ENCODE measurements at places on chromosomes 4 and X.

DNA sequence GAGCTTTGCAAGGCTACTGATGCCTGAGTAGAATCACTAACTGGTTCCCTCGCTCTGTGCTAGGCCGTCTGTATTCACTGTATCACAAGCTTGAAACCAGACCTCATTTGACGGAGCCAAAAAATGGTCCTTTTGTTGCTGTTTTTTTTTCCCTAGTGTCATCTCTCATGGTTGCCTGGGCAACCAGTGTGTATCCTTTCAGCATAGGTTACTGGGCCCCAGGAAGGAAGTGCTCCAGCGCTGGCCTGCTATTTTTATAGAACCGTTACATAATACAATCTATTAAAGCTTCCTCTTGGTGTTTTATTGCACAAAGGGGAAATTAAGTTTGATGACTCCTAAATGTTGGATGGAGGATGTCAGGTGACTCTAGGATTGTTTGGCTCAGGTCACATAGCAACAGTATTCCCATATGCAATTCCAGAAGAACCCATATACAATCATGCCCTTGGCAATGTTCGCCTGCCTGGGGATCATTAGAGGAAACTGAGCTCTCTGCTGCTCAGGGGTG, 220.4 kb downstream of the SPRY1 start:
- no peak for DNase-seq

DNA sequence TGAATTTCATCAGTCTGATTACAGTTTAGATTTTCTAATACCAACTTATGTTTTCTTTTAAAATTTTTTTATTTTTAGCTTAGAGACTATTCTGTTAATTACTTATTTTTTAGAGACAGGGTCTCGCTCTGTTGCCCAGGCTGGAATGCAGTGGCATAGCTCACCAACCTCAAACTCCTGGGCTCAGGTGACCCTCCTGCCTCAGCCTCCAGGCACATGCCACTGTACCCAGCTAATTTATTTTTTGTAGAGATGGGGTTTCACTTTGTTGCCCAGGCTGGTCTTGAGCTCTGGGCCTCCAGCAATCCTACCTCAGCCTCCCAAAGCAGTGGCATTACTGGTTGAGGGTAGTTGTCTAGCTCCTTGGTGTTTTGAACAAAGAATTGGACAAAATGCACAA, 102.0 kb downstream of the KLHL8 start:
- DNase-seq: no peak

GRCh38 chrX:1086444-1087409, 125.7 kb downstream of the CRLF2 start:
- no peak for DNase-seq

DNA sequence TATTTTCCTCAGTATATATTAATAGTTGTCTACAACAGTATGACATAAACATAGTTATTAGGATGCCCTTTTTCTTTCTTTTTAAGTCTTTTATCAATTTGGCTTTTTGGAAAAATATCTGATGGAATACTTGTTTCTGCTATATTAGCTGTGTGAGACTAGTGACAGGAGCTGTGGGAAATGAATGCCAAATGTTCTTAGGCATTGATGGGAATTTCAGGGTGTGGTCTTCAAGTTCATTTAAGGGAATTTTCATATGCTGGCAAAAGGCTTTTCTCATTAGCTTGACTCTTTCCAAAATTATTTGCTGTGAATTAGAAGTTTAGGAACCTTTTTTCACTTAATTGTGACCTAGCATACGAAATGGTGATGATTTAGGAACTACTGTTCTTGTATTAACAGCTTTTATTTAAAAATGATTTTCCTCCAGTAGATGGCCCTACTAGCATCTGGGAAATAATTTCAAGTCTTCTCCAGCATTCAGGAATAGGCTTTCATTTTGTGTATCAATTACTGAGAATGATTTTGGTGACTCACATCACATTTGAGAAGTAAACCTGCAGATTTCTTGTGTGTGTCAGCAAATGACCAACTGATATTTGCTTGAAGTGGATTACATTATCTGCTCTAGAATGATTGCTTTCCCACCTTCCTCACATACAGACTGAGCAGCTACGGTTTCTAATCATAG, 70.9 kb downstream of the HTT start:
- no peak for DNase-seq

- DNase-seq: no peak
Observed at GRCh38 chr4:145898926-145899531, 39.6 kb downstream of the ZNF827 start.

- no peak for DNase-seq
Observed at GRCh38 chrX:122869171-122869570, 314.9 kb upstream of the GRIA3 start.

GRCh38 chrX:10110316-10110935, 46.3 kb upstream of the CLCN4 start:
- no peak for DNase-seq

DNA sequence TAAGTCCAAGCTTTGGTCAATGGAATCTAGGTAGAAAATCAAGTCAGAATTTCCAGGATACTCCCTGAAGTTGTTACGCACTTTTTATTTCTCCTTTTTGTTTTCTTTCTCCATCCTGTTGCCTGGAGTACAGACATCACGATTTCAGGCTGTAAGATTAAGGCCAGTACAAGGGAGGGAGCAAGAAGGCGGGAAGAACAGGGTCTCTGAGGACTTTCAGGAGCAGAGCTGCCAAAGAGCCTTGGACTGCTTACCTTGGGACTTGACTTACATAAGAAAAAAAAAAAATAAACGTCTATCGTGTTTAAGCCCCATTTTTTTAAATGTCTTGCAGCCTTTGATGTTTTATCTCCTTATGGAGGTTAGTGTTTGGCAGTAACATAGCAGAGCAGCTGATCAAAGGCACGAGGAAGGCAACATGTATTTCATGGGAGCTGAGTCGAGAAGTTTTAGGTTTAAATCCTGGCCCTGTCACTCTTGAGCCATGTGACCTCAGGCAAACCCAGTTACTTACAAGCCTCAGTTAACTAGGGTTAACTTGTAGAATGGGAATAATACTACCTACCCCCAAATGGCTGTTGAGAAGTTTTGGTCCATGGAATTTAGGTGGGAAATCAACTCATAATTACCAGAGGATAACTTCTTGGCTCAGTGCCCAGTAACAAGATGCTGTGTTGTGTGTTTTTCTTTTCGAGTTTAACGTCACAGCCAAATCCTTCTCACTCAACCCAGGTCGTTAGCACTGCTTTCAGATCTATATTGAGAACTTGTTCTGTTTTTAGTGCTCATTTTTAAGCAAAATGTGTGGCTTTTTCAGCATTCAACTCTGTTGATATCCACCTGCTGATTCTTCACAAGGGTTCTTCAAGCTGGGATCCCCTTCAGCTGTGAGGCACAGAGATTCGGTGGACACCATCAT, 106.8 kb downstream of the CLNK start:
- no peak for DNase-seq

DNA sequence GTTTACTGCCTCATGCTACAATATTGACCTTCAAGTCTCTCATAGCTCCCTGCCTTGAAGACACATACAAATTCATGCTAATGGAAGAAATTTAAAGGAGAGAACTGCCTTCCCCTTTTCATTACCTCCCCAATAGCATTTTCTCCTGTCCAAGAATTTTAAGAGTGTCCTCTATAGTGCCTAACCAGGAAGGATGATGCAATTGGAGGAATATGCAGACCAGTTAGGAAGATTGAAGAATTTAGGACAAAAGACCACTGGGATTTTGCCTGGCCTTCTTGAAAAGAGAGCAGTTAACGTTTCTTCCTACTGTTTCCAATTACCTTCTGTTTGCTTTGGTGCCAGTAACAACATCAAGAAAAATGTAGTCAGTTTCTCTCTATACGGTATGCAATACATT, 443.9 kb downstream of the INPP4B start:
- DNase-seq: no peak

GRCh38 chrX:113728937-113729336, 854.9 kb upstream of the HTR2C start:
- no peak for DNase-seq

DNA sequence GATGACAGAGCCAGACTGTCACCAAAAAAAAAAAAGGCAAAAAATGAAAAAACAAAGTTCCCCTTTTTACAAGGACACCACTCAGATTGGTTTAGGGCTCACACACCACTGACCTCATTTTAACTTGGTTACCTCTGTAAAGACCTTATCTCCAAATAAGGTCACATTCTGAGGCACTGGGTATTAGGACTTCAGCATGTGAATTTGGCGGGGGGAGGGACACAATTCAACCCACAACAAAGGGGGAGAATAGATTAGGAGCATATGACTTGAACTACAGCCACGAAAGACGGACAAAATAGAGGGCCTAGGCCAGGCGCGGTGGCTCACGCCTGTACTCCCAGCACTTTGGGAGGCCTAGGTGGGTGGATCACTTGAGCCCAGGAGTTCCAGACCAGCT, 31.0 kb upstream of the ARAF start:
- no peak for DNase-seq

All from NCI-H510A (cell line).